Activated naive CD4-positive, alpha-beta T cell treated with anti-CD3 and anti-CD28 coated beads, Interleukin-2, amount 50 U/mL, for 72 hours (primary cell): ENCODE measurements at places on chromosomes 2 and 18.

DNA sequence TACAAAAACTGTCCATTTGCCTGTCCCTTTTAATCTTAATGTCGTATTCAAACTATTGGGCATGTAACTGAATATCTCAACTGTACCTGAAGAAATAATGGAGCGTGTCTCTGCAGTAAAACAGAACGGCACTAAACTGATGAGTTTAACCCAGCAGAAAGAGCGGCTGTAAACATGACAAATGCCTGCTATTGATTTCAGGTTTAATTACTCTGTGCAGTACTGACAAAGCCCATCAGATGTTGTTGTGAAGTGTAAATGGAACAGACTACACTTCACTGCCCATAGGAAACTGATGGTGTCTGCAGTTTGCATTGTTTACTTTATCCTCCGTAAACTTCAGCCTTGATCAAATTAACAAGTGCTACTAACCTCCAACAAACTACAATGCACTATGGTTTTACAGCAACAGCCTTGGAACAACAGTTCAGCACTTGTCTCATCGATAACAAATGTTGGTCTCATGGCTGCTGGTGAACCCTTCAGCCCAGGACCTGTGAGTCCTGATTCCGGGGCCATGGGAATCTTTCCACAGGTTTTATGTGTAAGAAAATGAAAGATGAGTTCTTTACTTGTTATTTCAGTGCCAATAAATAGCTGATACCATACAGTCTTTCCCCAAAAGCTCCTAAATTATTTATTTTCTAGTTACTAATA lies 316.5 kb downstream of the CCDC178 start:
- no peak for DNase-seq

DNA sequence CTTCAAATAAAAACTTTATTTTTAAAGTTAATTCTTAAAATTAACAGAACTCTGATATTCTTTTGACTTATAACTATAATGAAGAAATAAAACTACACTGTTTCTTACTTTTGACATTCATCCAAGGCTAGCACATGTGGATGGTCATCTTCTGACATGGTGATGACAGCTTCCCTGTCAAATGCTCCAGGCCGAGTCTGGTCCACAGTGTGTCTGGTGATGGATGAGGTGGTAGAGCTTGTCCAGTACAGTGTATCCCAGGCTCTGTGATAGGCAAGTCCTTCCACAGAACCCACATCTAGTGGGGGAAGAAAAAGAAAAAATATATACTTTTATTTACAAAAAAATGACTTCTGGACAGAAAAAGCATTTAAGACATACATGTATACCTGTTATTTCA lies 1529.5 kb downstream of the LRP1B start:
- DNase-seq = no peak

DNA sequence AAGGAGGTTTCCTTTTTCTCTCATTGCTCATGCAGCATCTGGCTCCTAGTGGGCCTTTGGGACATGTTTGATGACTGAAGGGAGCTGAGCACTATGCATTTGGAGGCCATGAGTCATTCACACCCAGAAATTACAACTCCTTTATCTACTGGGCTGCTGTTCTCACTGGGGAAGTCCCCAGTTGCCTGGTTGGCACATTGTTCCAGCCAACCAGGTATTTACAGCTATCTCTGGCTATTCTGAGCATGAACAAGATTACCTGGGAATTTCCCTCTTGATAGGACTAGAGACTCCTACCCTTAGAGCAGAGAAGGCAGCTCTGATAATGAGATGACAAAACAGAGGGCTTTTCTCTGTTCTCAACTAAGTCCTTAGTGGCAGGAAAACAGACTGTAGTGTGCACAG lies 206.5 kb downstream of the SETBP1 start:
- DNase-seq = peak; percentile 36

DNA sequence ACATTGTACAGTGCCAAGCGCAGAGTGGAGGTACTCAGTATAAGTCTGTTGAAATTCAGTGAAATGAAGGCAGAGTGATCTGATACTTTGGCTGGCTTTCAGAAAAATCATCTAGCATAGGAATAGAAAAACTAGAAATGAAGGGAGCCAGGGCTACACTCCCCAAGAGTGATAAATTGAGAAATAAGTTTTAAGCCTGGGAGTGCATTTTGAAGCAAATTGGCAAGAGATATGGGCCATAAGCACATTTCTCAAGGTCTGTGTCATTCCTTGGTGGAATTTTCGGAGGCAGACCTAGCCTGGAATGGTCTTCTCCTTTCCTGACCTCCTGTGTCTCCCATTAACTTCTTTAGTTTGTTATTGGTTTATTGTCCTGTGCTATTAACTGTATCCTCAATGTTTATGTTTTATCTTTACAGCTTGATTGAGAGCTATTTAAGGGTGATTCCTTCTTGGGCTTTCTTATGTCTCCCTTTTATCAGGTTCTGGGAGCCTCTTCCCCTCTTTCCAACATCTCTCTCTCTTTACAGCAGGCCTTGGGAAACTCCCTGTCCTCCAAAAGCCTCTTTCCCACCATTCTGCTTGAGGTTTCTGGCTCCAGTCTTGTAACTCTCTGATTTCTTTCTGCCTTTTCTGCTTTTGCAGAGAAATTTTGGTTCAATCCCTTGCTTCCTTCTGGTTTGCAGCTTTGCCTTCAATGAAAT lies 649.5 kb downstream of the SLC4A3 start:
- DNase-seq = no peak

DNA sequence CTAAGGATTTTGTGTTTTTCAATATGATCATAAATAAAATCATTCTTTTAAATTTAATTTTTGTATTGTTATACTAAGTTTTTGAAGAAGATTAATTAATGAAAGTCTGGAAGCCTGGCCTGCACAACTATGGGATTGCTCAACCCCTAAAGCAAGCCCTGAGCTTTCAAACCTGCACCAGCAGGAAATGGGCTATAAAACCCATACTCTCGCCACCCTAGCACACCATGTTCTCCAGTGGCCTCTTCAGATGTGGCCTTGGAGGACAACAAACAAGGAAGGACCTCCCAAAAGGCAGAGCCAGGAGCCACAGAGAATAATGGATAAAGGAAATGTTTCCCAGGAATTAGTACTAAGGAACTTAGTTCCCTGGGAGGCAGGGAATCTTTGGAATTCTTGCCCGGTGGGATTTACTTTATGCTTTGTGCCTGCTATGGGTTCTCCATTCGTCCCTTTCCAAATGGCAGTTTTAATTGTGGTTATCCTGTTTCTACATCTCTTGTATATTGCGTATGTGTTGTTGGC lies 212.5 kb downstream of the ZFP36L2 start:
- DNase-seq = no peak

GRCh38 chr2:119266091-119266589 lies 42.5 kb downstream of the STEAP3 start:
- DNase-seq = no peak

DNA sequence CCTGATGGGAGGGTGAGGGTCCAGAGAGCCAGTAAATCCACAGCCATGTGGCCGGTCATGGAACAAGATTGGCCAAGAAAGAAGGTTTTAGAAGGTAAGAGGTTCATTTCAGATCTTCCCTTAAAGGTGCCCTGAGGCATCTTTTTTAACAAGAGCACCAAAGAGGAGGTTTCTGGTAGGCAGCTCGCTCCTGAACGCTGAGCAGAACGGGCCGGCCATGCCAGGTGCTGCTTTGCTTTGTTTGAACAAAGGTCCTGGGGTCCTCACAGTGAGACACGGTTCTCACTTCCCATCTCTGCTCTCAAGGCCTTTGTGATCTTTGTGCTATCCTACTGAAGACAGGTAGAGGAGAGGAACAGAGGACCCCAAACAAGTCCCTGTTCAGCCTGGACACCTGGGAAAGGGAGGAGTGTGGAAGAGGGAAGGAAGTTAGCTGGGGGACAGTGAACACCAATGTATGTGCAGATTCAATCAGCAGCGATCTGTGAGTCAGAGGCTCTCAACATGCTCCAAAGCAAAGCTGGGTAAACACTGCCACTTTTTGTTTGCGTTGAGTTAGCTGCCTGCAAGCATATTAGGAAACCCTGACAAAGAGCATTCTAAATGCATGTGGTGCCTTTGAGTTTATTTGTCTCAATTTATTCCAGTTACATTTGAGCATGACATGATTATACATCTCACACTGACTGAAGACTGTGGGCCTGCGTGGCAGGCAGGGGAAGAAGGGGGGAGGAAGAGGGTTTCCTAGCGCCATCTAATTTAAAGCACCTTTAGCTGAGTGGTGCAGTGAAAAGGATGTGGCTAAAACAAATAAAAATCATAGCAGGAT lies 102.4 kb downstream of the ASB1 start:
- no peak for DNase-seq

DNA sequence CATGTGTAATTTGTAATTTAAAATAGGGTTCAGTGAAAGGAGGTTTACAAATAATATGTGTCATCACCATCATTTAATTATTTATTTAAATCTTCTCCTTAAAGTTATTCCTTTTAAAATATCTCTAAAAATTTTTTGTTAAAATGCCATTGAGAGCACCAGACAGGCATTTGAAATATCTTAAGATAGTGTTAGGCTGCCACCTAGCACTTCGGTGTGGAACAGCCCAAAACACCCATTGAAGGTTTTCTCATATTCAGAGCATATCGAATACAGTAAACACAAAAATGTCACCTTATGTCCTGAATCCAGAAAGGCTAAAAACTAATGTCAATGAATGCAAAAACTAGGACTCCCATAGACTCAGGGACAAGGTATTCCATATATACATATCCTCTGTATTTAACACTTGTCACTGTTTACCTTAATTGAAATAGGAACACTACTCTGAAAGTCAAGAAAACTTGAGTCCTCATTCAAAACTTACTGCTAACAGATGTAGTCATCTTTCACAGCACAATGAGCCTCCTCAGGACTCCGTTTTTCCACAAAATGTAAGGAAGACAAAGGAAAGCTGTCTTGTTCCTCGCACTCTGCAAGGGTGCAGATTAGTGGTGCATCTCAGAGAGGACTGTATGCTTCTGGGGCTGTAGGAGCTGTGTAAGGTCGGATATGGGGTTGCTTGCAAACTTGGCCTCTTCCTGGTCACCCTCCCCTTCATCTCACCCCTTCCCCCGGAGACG lies 329.5 kb downstream of the PAX3 start:
- DNase-seq = no peak

DNA sequence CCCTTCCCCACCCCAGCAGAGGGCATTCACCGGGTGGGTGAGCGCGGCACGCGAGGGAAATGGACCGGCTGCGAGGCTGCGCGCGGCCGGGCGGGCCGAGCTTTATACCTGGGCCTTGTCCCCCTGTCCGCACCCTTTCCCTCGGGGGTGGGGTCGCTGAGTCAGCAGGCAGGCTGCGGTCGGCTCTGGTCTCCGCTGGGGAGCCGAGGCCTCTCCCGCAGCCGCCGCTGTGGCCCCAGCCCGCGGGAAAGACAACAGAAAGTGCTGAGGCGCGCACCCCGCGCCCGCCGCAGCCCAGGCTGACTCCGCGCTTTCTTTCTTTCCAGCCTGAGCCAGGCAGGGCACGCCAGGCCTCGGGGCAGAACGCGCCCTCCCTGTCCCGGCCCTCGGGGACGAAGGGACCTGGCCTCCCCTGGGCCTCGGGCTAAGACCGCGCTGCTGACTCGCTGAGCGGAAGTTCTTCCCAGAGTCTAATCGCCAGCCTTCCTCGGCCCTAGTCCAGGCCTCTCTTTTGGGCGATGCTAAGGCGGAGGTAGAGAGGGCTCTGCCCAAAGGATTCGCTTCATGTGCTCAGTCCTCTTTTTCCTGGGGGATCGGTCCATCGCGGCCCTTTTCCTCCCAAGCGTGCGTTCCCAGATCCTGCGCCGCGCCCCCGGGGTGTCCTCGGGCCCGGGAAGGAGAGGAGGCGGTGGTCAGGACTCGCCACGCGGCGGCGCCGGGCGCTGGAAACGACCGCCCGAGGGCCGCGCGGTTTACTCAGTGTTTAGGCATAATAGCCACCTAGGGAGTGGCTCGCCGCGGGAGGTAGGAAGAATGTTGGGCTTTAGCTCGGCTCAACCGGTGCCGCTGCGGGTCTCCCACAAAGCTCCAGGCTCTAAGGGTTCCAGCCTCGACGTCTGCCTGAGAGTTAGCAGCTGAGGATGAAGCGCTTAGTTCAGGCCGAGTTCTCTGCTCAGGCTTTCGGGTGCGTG lies at the start of gene CRYBA2:
TSS of gene CRYBA2 (minus strand) at position 78 of the 971 bp plus-strand sequence. CDS start 246 bp downstream, outside the sequence.
- DNase-seq = no peak

GRCh38 chr2:85823951-85824350 lies 64.8 kb downstream of the ST3GAL5 start:
- no peak for DNase-seq

- no peak for DNase-seq
These were observed 78.3 kb upstream of the FZD5 start for GRCh38 chr2:207847807-207848544.

GRCh38 chr2:45707006-45707405 lies 55.5 kb downstream of the PRKCE start:
- no peak for DNase-seq

DNA sequence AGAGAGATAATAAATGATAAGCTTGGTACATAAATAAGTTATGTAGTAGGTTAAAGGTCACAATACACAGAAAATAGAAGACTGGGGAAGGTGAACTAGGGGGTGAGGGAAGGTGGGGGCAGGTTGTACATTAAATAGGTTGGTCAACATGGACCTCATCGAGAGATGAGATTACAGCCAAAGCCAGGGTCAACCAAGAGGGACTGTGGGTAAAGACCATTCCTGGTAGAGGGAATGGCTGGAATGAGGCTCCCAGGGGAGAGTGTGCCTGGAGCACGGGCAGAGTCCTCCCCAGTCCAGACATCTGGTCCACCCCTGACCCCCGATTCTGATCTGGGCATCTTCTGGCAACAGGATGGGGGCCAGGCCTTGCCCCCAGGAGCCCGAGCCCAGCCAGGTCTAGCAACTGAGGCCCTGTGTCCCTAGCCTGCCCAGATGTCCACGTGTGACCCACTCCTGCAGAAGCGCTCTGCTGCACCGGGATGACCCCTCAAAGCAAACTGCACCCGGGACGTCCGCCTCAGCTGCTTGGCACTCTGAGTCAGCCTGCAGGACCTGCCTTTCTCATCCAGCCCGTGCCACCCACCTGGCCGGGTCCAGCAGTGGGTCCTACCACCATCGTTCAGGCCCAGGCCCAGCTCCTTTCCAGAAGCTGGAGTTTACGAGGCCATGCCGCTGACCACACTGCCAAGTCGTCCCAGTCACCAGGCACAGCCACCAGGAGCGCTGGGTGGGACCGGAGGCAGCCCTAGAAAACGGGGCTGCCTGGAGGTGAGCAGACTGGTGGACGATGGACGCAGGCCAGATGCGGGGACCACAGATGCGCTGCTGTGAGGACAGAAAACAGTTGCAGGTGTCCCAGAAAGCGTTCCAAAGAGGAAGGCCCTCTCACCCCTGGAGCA lies 56.2 kb upstream of the ID2 start:
- DNase-seq = no peak

GRCh38 chr18:23998018-23998417 lies 16.5 kb upstream of the TTC39C start:
- no peak for DNase-seq

- no peak for DNase-seq
These were observed 87.0 kb upstream of the ITGA6 start for GRCh38 chr2:172340394-172340793.

GRCh38 chr2:68766376-68766845 lies 31.8 kb downstream of the ARHGAP25 start:
- peak; percentile 62 for DNase-seq
